K562 (cell line): ENCODE measurements at places on chromosomes 5 and 9. TPM values are rescaled to one million over a fixed set of nuclear protein-coding genes. Genes with fewer than 3 reads are reported as not detected.

DNA sequence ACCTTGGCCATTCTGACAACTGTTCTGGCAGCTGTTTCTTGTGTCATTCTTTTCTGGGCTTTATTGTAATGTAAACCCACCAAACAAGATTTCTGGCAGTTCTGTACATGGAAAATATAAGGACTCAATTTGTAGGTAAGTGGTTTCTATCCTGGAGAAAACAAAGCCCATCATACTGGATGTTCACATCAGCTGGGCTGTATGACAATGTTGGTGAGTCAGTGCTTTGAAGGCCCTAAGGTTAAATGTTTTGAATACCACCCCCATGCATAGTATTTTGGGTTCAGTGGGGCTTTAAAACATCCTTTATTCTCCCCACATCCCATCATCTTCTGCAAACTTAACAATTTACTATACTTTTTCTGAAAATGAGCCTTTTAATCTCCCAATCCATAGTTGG lies 52.5 kb downstream of the SH3GL2 start:
- DNase-seq = no peak
- H3K27me3 ChIP-seq = no peaks in the 10 kb centered on the region
- H3K27ac ChIP-seq = no peak overlapping the region
- H3K4me3 ChIP-seq = no peak overlapping the region
- no peaks in the 10 kb centered on the region for H3K36me3 ChIP-seq

GRCh38 chr5:169218861-169219260 lies 82.1 kb downstream of the SLIT3 start:
- H3K27ac ChIP-seq = no peak overlapping the region
- H3K4me3 ChIP-seq = no peak overlapping the region
- no peaks in the 10 kb centered on the region for H3K4me1 ChIP-seq
- peaks cover 3% of the 10 kb centered on the region; the same call in 1 of the 2 replicates for H3K27me3 ChIP-seq

MAMDC4 gene
- 9.6 and 11.0 TPM in 2 replicates for total RNA-seq

FAM78A gene
- 103 and 105 TPM in 2 replicates for total RNA-seq

DNA sequence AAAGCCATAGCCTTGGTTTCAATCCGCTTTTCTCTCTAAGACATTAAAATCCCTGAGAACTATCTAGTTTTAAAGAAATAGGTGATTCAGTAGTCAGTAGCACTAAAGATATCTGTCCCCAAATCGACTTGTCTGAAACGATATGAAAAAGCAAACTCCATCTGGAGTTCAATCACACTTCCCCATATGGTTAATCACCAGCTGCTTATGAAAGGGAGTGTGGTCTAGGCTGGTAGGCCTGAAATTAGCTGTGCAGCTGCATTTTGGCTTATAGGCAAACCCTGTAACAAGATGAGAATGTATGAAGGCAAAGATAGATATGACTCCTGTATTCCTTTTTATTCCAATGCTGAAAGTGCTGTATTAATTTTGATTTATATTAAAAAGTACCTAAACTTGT lies 65.9 kb downstream of the DMRTA1 start:
- no peaks in the 10 kb centered on the region for H3K27me3 ChIP-seq
- no peaks in the 10 kb centered on the region for H3K4me1 ChIP-seq
- H3K36me3 ChIP-seq = no peaks in the 10 kb centered on the region
- H3K27ac ChIP-seq = no peak overlapping the region

- DNase-seq = no peak
- H3K36me3 ChIP-seq = peaks cover 38% of the 10 kb centered on the region
- H3K27ac ChIP-seq = no peak overlapping the region
Measured at GRCh38 chr9:69221036-69221435, 47.0 kb downstream of the TJP2 start.

FOXB2 gene
- not detected in 2 replicates for total RNA-seq

HMMR gene
- total RNA-seq = 73.8 and 74.9 TPM in 2 replicates

FRMD3 gene
- total RNA-seq = 0.29 and 0.51 TPM in 2 replicates

DNA sequence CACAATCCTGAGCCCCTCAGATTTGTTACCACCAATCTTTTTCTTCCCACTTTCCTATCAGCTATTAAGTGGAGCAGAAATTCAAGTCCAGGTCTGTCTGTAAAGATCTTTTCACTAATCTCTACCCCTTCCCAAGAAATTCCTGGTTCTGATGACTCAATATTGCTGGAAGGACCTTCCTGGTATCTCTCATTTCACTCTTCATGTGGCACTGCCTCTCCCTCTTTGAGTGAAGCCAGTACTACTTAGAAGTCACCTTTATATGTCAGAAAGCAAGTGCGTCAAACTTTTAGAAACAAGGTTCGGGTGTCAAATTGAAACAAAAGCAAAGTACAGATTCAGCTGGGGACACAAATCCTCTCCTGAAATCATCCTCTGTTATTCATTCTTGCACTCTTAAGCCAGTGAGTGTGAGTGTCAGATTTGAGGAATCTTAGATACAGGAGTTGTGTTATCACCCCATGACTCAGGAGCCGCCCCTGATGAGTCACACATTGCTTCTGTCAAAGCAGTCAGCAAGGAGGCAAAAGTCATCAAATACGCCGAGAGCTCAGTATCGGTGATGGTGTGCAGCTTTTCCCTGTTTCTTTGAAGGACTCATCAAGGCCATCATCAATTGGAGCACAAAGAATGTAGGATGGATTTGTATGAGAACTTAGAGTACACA lies 313.0 kb downstream of the CETN3 start:
- no peaks in the 10 kb centered on the region for H3K4me1 ChIP-seq
- H3K36me3 ChIP-seq = no peaks in the 10 kb centered on the region

INSL4 gene
- not detected in 2 replicates for total RNA-seq

GRCh38 chr9:16671591-16672137 lies 198.8 kb downstream of the BNC2 start:
- H3K4me1 ChIP-seq = no peaks in the 10 kb centered on the region
- DNase-seq = no peak
- H3K27me3 ChIP-seq = no peaks in the 10 kb centered on the region
- H3K36me3 ChIP-seq = no peaks in the 10 kb centered on the region

DNA sequence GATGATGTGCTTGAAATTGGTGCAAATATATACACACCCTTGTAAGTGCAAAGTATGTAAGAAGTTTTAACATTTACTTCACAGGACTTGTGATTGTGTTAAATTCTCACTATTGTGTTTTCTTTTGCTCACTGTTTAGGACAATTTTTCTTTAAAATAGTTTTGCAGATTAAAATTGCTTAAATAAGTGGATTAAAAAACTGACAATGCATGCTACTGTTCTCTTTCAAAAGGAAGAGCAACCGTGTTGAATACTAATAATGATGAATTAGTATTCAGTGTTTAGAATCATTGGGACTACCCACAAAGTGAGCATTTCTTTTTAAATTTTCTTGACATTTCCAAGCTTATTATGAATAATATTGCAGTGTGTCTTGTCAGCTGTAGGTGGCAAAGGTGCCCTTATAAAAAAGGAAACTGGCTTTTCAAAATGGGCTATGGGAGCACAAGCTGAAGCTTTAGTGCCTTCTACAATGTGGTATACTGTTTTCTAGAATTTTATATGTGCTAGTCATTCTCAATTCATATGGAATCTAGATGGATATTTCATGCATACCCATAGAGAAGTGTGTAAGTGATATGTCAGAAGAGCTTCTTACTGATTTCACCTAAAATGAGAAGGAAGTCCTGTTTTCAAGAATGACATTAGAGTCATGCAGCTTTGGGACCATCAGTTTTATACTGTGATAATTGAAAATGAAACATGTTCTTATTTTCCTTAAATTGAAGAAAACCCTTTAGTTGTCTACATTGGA lies 35.4 kb downstream of the SREK1 start:
- H3K27ac ChIP-seq = no peak overlapping the region
- no peak overlapping the region for H3K4me3 ChIP-seq
- no peaks in the 10 kb centered on the region for H3K4me1 ChIP-seq
- DNase-seq = no peak
- peaks cover 88% of the 10 kb centered on the region for H3K36me3 ChIP-seq

DNA sequence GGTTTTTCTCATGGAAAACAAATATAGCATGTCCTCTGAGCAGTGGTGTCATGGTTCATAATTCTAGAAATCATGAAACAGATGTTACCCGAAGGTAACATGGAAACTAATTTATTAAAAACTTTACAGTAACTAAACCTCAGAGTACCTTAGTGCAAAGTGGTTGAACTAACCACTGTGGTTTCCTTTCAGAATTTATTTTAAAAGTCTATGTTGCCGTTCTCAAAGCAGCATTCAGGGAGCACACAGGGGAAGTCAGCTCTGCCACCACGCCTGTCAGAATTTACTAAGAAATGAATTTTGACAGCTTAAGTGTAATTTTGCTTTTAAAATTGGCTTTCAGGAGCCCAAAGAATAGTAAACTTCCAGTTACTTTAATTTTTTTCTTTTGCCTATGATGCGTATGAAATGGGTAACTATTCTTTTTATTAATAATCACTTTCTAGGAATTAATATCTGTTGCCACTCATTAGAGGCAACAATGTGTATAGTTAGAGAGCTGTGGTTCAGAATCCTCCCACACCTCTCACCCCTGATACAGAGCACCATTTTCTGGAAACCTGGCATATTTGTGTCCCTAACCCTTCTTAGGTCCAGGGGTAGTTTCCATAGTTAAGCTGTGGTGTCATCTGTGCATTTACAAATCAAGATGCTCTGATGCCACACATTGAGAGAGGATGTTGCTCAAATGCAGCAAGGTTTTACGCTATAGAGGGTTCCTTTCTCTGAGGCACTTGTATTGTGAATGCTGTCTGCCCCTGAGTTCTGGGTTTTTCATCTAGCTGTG lies 202.6 kb downstream of the ZSWIM6 start:
- no peaks in the 10 kb centered on the region for H3K36me3 ChIP-seq
- no peaks in the 10 kb centered on the region for H3K27me3 ChIP-seq
- H3K27ac ChIP-seq = no peak overlapping the region
- no peaks in the 10 kb centered on the region for H3K4me1 ChIP-seq
- no peak for DNase-seq
- no peak overlapping the region for H3K4me3 ChIP-seq

HK3 gene
- total RNA-seq = 0.16 TPM in 1 of 2 replicates, not detected in the other

DNA sequence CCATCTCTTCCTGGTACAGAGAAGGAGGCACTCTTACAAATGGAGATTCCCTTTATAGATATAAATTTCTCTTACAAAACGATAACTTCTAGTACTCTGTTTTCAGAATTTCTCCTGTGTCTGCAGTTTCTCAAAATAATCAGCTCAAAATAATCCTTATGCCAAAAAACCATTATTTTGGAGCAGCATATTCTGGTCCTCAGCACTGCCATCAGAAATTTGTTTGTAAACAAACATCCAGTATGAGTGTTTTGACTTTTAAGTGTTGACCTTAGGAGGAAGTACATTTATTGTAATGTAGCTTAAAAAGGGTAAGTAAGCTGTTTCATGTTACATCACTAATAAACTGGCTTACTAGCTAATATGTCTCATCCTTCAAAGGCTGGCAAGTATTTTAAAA lies 52.8 kb upstream of the SNAPC3 start:
- no peaks in the 10 kb centered on the region for H3K27me3 ChIP-seq
- no peak overlapping the region for H3K27ac ChIP-seq
- DNase-seq = no peak
- H3K4me3 ChIP-seq = no peak overlapping the region
- H3K4me1 ChIP-seq = no peaks in the 10 kb centered on the region

DNA sequence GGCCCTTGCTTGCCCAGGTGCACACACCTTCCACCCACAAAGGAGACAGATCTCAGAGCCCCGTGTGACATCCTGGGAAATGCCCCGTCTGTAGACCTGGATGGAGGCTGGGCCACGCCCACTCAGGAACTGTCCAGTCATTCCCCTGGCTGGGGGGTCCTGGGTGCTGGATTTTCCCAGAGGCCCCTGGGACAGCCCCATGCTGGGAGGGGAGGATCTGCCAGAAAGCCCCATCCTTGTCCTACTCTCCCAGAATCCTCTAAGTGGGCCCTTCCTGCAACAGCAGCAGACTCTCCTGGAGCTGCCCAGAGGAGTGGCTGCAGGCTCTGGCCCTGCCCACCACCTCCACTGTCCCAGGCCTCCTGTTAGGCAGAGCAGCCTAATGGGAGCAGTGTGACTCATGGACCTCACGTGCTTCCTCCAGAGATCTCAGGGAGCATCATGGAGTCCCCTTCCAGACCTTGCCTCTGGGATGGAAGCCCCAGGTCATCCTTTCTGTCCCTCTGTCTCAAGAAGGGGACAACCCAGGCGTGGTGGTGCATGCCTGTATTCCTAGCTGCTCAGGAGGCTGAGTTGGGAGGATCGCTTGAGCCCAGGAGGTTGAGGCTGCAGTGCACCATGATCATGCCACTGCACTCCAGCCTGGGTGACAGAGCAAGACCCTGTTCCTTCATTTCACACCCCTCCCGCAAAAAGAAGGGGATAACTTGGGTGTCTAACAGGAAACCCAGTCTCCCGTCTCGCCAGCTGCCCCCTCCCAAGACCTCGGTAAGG lies 51.7 kb downstream of the JADE2 start:
- no peaks in the 10 kb centered on the region for H3K4me1 ChIP-seq
- no peak overlapping the region for H3K4me3 ChIP-seq
- no peak for DNase-seq
- H3K36me3 ChIP-seq = peaks cover 54% of the 10 kb centered on the region; the same call in 2 of the 3 replicates

- H3K4me1 ChIP-seq = no peaks in the 10 kb centered on the region
- no peak for DNase-seq
- no peaks in the 10 kb centered on the region for H3K27me3 ChIP-seq
Measured at GRCh38 chr5:156474251-156474650, 147.3 kb downstream of the SGCD start.

POU5F2 gene
- 0.20 TPM in 2 replicates for total RNA-seq

DNA sequence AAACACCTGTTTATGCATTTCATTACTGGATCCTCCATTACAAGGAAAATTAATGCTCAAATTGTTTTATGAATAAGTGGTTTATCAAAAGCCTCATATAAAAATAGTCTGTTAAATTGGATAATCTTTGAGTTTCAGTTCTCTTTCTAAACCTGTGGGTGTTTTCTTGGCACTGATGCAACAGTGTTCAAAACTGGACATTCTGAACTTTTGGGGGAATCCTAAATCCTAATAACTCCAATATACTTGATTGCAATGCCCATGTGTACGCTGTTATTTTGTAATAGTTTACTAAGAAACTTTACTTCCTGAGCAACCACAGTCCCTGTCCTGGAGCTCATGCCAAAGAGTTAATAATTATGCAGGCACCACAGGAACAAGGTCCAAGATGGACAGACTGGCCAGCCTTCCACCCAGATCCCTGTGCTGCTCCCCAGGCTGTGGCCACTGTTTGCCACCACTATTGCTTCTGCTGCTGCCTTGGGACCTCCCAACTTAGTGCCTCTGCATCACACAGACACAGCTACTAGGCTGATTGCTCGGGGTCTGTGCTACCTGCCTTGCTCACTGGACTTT lies 14.0 kb downstream of the IRGM start:
- H3K4me3 ChIP-seq = no peak overlapping the region
- DNase-seq = no peak
- no peak overlapping the region for H3K27ac ChIP-seq
- no peaks in the 10 kb centered on the region for H3K4me1 ChIP-seq
- H3K27me3 ChIP-seq = no peaks in the 10 kb centered on the region

GRCh38 chr5:58117542-58117941 lies 342.3 kb downstream of the PLK2 start:
- no peaks in the 10 kb centered on the region for H3K27me3 ChIP-seq
- no peak for DNase-seq
- no peaks in the 10 kb centered on the region for H3K36me3 ChIP-seq
- H3K27ac ChIP-seq = no peak overlapping the region

DNA sequence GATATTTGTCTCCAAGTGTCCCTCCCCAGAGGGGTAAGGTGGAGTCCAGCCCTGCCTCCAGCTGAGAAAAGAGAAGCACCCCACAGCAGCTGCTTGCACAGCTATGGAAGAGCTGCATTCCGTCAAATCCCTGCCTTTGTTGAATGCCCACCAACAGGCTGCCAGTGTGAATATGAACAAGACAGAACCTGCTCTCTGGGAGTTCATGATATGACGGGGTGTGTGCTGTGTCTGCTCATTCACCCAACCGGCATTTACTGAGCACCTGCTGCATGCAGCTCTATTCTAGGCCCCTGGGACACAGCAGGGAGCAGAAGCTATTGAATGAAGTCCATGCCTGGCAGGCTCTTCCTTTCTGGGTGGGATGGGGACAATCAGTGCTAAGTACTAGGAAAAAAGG lies 238.8 kb downstream of the GADD45G start:
- no peaks in the 10 kb centered on the region for H3K4me1 ChIP-seq
- no peak overlapping the region for H3K4me3 ChIP-seq
- no peak overlapping the region for H3K27ac ChIP-seq
- H3K27me3 ChIP-seq = no peaks in the 10 kb centered on the region
- no peak for DNase-seq
